CD4-positive, alpha-beta memory T cell (primary cell): ENCODE measurements at places on chromosomes 13 and 19.
A peak's percentile ranks its signal among the peaks of the same experiment; 100 is the strongest.

- no peak for DNase-seq
These were observed 46.9 kb upstream of the SLITRK1 start for GRCh38 chr13:83929157-83929556.

DNA sequence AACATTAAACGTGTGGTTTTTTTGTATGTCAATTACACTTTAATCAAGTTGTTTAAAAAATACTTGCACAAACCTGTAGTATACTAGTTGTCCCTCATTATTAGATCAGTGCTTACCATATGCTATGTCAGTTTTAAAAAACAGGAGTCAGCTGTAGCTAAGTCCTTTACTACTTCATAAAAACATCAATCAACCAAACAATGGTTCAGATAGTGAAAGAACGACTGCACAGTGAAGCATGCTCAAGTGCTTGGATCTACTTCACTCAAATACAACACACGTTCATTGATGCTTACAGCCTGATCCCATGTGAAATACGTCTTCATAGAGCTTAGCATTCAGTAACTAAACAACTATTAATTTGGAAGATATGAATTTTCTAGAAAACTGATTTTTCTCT lies 225.0 kb downstream of the FGF14 start:
- DNase-seq = no peak

DNA sequence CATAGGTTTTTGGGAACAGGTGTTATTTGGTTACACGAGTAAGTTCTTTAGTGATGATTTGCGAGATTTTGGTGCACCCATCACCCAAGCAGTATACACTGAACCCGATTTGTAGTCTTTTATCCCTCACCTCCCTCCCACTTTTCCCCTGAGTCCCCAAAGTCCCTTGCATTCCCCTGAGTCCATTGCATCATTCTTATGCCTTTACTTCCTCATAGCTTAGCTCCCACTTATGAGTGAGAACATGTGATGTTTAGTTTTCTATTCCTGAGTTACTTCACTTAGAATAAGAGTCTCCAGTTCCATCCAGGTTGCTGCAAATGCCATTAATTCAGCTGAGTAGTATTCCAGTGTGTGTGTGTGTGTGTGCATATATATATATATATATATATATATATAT lies 97.2 kb upstream of the EDNRB start:
- no peak for DNase-seq

- no peak for DNase-seq
These were observed 55.0 kb downstream of the TSHZ3 start for GRCh38 chr19:31294189-31294588.

- no peak for DNase-seq
These were observed 22.6 kb downstream of the SMIM24 start for GRCh38 chr19:3457528-3458228.

GRCh38 chr19:4556597-4557127 lies 2.8 kb downstream of the SEMA6B start:
- no peak for DNase-seq

DNA sequence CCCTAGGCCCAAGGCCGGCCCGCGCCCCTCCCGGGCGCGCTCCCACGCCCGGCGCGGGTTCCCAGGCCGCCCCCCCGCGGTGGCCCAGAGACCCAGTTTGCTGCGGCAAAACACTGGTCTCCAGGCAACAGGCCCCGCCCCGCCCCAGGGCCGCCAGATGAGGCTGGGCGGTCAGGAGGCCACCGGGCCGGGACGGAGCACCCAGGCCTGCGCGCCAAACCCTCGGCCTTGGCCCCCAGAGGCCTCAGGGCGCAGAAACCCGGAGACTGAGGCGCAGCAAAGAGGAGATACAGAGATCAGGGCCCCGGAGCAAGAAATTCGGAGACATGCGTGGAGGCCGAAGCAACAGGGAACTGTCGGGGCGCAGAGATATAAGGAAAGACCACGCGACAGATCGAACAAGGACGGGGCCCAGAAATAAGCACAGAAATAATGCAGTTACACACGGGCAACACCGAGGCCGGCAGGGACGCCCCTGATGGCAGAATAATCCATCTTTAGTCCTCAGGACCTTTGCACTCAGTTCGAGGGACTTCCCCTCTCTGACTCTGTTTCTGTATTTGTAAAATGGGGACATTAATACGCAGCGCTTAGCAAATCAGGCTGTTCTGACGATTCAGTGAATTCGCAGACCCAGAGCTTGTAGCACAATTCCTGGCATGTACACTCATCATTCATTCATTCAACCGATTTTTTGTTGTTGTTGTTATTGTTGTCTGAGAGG lies 20.8 kb upstream of the ERCC1 start:
- DNase-seq = peak; percentile 84

DNA sequence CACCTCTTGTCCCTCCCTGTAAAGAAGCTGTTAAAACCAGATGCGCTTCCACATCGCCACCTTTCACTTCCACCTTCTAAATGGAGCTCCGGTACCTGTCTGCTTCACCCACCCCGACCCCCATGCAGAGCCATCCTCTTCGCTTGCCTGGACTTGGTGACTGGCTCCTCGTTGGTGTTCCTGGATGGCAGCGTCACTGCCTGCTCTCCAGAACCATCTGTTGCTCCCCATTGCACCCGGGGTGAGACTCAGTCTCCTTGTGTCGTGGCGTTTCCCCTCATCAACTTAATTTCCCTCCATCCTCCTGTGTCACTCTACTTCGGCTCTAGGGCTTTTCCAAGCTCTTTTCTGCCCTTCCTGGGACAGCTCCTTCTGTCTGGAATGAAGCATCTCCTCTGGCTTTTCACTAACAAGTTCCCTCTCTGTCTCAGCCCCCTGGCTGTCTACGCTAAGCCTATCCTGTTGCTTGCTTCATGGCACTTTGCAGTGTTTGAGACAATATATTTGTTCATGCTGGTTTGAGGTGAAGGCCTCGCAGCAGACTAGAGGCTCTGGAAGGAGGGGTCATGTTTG lies 10.3 kb downstream of the CEBPG start:
- DNase-seq = no peak

DNA sequence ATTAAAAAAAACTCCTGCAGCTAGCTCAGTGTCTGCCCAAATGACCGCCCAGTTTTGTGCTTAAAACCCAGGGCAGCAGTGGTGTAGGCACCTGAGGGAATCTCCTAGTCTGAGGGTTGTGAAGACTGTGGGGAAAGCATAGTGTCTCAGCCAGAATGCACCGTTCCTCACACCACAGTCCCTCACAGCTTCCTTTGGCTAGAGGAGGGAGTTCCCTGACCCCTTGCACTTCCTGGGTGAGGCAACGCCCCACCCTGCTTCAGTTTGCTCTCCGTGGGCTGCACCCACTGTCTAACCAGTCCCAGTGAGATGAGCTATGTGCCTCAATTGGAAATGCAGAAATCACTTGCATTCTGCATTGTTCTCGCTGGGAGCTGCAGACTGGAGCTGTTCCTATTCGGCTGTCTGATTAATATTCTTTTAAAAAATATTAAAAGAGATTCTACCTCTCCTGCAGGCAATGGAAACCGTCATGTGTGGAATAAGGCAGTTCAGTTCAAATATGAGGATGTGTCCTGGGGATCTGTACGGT lies 645.7 kb downstream of the FGF9 start:
- DNase-seq = no peak

DNA sequence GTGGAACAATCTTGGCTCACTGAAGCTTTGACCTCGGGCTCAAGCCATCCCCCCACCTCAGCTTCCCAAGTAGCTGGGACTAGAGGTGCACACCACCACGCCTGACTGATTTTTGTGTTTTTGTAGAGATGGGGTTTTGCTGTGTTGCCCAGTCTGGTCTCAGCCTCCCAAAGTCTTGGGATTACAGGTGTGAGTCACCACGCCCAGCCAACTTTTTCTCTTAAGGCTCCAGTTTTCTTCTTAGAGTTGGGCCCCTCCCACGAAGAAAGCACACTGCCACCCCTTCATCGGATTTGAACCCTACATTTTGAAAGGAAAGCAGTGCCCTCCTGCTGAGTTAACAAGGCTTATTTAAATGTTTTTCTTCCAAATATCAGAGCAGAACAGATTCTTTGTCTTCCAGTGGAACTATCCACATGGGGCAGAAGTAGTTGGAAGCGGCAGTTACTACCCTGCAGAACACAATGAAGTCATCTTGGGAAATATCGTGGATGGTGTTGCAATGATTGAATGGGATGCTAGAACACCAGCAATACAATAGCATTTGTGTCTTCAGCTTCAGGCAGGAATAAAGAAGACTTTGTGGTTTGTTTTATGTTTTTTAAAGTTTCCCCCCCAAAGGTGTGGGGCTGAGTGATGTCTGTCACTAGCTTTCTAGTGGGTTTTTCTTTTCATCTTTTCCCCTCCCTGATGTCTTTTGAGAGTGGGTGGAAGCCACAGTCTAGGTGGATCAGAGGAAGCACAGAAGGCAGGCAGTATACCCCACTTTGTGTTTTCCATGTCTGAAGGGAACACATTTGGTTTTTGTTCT lies 8.9 kb downstream of the ACTN4 start:
- DNase-seq = peak; percentile 81

DNA sequence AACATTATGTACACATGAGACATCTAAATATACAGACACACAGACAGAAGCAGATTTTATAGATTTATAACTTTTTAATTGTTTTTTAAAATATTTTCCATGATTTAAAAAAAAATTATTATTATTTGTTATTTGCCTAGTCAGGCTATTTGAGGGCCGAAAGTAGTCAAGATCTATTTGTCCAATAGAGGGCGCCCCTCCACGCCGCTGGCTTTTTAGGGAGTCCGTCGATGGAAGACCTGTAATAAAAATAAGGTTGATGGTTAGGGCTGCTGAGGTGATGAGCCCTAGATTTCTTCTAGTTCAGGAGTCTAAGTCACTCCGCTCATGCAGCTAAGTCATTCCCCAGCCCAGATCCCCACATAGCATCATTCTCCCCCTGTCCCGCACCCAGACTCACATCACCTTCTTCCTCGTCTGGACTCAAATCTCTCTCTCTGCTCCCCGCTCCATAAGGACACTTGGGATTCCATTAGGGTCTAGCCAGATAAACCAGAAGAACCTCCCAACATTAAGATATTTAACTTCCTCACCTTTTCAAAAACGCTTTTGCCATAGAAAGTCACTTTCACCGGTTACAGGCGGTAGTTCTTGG lies 33.9 kb upstream of the CEACAM21 start:
- DNase-seq = peak; percentile 75

GRCh38 chr19:28322491-28322890 lies 890.5 kb downstream of the UQCRFS1 start:
- DNase-seq = no peak

DNA sequence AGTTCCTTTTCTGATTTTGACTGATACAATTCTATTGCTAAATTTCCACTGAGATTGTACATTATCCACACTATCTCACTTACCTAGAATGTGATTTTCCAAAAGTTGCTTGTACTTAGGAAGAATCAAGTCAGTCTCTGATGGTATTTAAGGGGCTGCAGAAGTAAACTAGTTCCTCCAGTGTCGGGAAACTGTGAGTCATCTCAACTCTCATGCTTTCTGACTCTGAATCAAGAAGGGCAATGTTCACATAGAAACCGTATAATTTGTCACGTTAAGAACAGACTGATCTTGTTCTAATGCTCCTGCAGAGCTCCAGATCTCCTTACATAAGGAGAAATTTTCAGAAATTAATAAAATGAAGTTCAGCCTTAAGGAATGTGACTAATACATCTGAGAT lies 369.3 kb downstream of the KLF5 start:
- no peak for DNase-seq

- DNase-seq = no peak
These were observed 14.4 kb downstream of the PAK4 start for GRCh38 chr19:39139971-39140453.

GRCh38 chr13:98771838-98772611 lies 19.6 kb upstream of the SLC15A1 start:
- DNase-seq = no peak

GRCh38 chr13:44726214-44726613 lies 150.1 kb upstream of the TSC22D1 start:
- DNase-seq = no peak

DNA sequence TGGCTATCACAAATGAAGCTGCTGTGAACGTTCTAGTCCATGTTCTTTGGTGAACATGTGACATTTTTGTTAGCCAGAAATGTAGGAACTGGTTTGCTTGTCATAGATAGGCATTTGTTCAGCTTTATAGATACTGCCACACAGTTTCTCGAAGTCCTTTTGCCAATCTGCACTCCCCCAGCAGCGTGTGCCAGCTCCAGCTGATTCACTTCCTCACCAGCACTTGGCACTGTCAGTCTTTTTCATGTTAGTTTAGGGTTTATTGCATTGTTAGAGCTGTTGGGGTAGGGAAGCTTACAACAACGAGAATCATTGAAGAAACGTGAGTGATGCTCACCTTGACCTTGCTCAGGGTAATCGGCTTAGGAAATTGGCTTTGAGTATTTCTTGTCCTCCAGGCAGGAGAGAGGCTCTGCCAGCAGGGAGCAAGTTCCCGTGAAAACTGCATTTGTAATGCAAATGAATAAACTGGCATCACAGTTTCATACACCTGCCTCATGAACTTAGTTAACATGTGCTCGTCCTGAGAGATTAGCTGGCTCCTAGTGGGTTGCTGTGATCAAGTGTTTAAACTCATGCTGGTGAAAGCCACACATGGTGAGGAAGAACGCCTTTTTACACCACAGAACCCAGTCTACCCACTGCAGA lies 83.9 kb downstream of the ING1 start:
- no peak for DNase-seq

- no peak for DNase-seq
These were observed 251.0 kb downstream of the UQCRFS1 start for GRCh38 chr19:28961772-28962500.

DNA sequence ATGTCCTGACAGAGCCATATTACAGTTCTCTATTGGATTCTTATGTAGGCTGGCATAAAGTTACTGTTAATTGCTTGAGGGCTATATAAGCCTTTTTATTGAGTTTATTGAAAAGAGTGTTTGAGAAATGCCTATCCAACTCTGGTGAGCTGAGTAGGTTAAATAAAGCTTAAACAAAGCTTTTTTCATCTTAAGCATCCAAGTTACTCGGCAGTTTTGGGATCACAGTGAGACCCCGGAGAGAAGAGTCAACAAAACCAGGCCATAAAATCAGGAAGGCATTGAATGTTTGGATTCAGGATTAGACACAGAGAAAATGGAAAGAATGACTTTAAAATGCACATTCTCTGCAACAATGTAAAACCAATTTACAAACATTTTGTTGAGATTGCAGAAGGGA lies 588.5 kb downstream of the DACH1 start:
- no peak for DNase-seq

DNA sequence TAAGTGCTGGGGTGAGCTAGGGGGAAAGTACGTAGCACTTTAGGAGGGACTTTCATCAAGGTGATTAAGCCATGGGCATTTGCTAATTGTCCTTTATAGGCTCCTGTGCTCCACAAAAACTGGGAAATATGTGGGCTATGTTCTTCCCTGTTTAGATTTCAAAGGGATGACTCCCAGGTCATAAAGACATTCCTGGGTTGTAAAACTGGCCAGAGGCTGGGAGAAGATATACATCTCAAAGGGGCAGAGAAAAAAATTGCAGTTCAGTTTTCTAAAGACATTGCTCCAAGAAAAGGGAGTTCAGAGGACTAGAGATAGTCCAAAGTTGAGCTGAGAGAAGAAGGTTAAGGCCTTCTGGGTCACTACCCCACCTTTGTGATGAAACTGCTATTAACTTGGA lies 204.8 kb downstream of the MYO16 start:
- no peak for DNase-seq
